GM12892 (cell line): ENCODE measurements at places on chromosomes 16 and 17.

DNA sequence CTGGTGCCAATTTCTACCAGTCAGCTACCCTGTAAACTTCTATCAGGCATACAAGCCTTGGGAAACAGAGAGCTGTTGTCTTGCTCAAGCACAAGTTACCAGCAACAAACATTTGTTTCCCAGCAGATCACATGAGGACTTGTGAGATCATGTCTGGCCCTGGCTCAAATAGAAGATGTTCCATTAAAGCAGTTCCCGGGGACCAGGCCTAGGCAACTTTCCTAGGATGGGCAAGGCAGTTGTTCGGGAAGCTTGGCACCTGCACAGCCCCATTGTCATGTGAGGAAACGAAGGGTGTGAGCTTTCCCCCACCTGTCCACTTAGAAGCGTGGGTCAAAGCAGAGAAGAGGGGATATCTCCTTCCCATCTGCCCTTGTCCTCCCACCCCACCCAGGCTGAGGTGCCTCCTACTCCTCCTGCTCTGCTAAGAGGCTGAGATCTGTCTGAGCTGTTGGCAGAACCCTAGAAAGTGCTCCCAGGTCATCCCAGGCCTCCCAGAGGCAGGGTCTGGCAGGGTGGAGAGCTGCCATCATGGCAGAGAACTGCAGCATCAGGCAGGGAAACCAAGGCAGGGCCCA is 11.2 kb upstream of the SLC47A2 start:
- DNase-seq, result no peak

- no peak for DNase-seq
These were observed 306.0 kb downstream of the MAF start for GRCh38 chr16:79294568-79294967.

- DNase-seq, result no peak
These were observed 263.9 kb upstream of the TBX2 start for GRCh38 chr17:61135782-61136181.

- DNase-seq, result no peak
These were observed 3.1 kb downstream of the PHAF1 start for GRCh38 chr16:67112591-67113399.

- no peak for DNase-seq
These were observed 208.4 kb downstream of the IRF8 start for GRCh38 chr16:86107215-86107825.

DNA sequence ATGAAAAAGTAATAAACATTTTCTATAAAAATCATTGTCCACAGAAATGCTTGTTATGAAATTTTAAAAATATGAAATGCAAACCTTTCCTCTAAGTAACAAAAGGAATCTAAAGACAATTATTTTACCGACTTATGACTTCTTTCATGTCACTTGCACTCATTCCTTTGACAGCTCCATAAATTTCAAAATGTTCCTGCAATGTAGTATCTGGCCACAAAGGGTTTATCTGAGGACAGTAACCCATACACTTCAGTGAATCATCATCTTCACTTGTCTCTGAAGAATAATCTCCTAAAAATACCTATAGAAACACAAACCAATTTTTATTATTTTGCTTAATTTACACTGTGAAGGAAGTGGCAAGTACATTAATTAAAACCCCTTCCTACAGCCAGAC is 25.6 kb upstream of the ABCA10 start:
- DNase-seq, result no peak

DNA sequence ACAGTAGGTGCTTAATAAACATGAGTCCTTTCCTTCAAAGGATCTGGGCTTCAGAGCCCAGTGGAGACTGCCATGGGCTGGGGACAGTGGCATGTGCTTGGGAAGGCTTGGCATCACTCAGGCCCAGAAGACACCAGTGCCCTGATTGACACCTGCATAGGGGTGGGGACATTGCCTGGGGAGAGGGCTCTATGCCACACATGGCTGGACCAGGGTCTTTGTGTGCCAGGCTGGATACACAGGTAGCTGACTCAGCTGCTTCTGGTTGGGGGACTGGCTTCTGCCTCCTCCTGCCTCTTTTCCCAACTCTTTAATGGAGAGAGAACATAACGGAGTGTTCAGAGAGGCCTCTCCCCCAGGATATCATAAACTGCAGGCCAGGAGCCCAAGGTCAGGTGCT is 93.1 kb upstream of the TMEM97 start:
- DNase-seq, result no peak

DNA sequence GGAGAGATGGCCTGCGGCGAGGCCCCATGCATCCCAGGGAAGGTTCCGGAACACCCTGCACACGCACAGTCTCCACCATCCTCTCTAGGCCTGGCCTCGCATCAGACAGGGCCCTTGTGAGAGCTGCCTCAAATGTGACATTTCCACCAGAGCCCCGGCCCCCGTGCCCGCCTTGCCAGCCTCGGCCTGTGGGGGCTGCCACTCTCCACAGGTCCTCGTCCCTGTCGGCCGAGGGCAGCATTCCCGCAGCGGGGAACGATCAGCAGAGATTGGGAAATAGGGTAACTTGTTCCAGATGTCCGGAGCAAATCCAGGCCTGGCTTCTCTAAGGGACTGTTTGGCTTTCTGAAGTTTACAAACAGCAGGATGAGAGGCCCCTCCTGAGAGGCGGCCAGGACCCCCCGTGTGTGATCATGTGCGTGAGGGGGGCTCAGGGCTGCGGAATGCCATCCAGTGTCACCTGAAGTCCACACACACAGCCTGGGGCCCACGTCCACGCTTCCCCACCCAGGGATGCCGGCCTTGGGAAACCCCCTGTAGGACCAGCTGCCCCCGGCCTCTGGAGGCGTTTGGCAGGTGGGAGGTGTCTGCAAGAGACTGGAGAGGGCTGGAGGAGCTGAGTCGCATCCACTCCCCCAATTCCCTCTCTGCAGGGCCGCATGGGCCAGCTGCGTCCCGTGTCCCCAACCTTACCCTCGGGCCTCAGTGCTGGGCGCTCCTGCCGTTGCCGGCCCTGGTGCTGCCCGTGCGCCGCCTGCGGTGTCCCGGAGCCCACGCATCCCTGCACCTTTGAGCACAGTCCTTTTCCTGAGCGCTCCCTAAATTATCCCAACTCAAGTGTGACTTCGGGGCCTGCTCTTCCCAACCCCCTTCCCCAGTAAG is 70.4 kb downstream of the ZDHHC7 start:
- DNase-seq, result no peak

GRCh38 chr16:85563515-85564276 is 49.4 kb upstream of the GSE1 start:
- DNase-seq, result no peak
